ENCODE measurements at places on chromosomes 11 and 22.
A peak's percentile ranks its signal among the peaks of the same experiment; 100 is the strongest.

- DNase-seq = no peak
Observed at GRCh38 chr11:58617976-58618557, 4.4 kb upstream of the CNTF start.

- DNase-seq = no peak
Observed at GRCh38 chr11:76825726-76826396, 34.9 kb upstream of the ACER3 start.

DNA sequence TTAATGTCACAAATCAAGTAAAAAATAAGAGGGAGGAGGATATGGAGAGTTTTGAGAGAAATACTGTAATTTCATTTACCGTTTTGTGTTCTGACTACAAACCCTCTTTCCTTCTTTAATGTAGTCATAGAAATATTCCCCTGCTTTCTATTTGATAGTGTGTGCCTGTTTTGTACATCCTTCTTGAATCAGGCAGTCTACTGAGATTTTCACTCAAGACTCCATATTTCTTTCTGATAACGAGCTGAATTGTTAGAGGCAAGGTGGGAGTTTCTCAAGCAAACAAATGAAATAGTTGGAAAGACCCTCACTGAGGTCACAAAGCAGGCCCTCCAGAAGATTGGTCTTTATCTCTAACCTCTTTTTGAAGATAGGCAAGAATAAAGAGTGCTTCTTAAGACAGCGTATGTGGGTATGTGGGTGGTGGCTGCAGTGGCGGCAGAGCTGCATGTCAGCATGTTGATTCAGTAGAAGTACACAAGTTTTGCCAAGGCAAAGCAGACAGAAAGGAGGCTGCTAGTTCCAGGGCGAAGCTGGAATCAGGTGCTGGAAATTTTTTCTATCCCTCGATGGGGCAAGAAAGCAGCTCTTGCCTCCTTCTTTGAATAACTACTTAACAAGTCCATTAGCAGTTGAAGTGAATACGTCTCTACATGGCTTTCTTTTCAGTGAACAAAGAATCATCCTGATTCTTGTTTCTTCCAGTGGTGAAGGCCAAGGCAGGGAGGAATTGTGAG is 164.2 kb downstream of the FAM76B start:
- no peak for DNase-seq

GRCh38 chr11:12915093-12915492 is 94.0 kb upstream of the RASSF10 start:
- DNase-seq = no peak

- peak; percentile 33 for DNase-seq
Observed at GRCh38 chr11:118152552-118153471, at the start of gene SCN4B. Gene SCN4B (minus strand): TSS chr11:118152823. CDS start chr11:118152673, 150 bp downstream.

GRCh38 chr11:119918347-119918746 is 189.3 kb upstream of the NECTIN1 start:
- DNase-seq = no peak
